Fibroblast of the conjunctiva (primary cell): ENCODE measurements at places on chromosomes 1 and 21.

GRCh38 chr1:85174503-85174902 lies 26.3 kb downstream of the SYDE2 start:
- no peak for DNase-seq

- no peak for DNase-seq
These were observed at the start of gene THEMIS2 for GRCh38 chr1:27872059-27872801. Gene THEMIS2, plus strand, starts transcription at chr1:27872544. Its CDS starts 28 bp downstream, at chr1:27872572.

GRCh38 chr1:2526824-2527555 lies 594 bp upstream of the PANK4 start:
- peak; percentile 9 for DNase-seq

DNA sequence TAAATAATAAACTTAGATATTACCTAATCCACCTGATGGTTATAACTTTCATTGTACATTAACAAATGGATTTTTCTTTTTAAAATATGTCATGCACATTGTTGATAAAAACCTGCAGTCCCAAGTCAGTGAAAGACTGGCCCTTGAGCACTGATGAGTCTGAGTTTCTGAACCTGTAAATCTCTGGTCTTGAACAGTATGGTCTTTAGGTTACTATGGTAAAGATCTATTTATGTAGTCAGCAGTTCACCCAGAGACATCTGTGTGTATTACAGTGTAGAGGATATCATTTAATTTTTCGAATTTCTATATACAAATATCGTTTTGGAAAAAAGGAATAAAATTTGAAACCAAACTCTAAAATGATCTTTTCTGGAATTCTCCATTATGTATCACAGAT lies 30.4 kb upstream of the SCYL3 start:
- no peak for DNase-seq

DNA sequence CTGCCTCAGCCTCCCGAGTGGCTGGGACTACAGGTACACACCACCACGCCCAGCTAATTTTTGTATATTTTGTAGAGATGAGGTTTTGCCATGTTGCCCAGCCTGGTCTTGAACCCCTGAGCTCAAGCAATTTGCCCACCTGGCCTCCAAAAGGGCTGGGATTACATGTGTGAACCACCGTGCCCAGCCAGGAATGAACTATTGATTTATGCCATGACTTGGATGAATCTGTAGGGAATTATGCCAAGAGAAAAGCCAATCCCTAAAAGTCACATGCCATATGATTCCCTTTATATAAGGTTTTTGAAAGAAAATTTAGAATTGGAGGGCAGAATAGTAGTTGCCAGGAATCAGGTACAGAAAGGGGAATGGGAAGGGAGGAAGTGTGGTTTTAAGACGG lies 19.1 kb upstream of the SLC45A3 start:
- no peak for DNase-seq
